Activated CD4-positive, alpha-beta T cell treated with anti-CD3 and anti-CD28 coated beads for 4 hours (primary cell): ENCODE measurements at places on chromosomes 3 and 15.

GRCh38 chr3:1808590-1808989 lies 290.1 kb upstream of the CNTN4 start:
- DNase-seq: no peak

DNA sequence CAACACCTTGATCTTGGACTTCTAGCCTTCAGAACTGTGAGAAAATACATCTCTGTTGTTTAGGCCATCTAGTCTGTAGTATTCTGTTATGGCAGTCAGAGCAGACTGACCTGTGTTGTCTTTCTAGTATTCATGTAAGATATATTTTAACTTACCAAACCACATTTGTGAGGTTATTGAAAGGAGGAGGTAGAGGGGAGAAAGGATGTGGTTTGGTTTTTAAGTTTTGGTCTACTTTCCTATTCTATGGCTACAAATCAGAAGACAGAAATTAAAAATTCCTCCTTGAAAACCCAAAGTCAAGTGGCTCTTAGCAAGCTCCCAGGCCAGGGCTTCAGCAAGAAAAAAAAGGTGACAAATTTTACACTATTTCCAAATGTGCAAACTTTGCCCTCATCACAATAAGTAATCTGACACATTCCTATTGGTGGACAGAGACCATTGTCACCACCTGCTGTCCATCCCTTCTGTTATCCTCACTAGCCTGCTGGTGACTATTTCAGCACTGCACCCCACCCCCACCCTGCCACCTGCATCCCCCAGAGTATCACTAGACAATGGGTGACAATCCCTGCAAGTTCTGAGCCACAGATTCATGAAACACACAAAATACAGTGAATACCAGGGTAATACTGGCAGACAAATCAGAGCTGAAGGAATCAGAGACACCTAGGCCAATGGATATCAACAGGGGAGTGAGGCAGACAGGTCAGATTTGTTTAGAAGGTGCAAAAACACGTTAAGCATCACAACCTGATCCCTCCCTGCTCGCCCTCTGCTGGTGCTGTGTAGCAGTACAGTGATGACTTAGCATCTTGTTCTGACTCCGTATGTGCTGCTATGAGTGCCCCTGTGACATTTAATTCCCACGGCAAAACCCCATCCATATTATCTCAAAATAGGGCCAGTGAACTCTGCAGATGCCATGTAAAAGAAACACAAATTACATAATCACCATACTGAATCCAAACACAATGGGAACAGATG lies 79.0 kb upstream of the DCLK3 start:
- peak; percentile 46 for DNase-seq

DNA sequence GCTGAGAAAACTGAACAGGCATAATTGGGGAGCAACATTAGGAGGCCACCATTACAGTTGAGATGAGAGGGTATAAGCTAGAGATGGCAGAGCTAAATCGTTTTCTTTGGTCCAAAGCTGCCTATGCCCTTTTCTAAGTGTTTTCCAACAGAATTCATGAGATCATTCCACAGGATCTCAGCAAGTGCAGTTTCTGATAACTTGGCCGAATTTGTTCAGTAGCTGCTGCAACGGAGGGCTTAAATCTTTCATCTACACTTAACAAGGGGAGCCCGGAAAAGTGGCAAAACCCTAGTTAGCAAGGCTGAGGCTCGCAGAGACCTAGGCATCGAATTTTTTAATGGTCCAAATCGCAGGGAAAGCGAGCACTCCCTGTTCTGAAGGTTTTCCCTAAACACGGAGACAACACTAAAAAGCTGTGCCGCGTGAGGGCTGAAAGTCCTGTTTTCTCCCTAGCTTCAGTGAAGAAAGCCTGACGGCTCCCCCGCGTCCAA lies 531 bp upstream of the BLOC1S6 start:
- DNase-seq: no peak

- no peak for DNase-seq
Measured at GRCh38 chr3:132987396-132987795, 50.8 kb upstream of the TMEM108 start.

DNA sequence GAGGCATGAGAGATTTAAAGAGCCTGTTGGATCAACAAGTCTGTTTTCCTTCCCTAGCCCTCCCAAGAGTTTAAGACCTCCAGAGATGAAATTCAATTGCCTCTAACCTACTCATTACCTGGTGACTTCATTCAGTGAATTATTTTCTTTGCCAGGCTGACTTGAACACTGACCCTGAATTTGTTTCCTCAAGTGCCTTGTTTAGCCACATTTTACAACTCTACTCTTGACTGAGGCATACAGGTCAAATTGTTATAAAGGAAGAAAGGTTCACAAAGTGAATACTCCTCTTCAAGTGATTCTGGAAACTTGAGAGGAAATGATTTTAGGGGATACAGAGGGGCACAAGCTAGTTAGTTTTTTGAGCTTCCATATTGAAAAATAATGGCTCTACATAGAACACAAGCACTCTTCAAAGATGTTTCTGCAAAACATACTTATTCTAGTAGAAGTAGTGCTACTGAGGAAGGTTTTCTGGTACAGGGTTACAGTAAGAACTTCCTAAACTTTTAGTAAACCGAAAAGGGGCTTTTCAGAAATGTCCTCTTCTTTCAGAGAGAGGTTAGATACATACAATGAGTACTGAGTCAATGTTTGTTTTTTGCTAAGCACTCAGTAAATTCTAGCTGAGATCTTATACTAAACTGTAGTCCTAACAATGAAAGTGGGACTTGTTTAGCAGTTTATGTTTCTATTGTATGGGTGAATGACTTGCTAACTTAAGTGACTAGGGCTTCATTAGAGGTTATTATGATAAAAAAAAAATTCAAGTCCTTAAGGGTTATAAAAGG lies 137.4 kb upstream of the SATB1 start:
- DNase-seq: no peak

DNA sequence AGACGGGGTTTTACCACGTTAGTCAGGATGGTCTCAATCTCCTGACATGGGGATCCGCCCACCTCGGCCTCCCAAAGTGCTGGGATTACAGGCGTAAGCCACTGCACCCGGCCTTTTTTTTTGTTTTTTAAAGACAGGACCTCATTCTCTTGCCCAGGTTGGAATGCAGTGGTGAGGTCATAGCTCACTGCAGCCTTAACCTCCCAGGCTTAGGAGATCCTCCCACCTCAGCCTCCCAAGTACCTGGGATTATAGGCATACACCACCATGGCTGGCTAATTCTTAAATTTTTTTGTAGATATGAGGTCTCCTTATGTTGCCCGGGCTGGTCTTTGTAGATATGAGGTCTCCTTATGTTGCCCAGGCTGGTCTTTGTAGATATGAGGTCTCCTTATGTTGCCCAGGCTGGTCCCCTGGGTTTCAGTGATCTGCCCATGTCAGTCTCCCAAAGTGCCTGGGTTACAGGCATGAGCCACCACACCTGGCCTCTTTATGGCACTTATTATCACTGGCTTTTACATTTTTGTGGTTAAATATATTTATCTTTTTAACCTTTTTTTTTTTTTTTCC lies 82.3 kb upstream of the RNU6-1 start:
- no peak for DNase-seq

GRCh38 chr15:72070817-72071447 lies 47.0 kb downstream of the MYO9A start:
- no peak for DNase-seq

DNA sequence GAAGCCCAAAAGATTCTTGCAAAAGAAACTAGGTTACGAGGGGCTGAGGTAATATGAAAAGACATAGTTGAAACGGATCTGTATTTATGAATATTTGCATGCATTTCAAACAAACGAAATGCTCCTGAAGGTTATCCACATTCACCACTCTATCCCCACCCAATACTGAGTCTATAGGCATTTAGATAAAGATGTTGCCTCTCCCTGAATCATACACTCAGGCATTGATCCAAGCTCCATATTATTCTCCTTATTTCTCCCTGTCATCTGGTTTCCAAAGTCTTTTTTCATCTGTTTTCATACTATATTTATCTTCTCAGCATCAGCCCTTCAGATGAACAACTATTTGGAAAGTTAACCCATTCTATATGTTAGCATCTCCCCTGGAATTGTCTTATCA lies 492.5 kb upstream of the TGFBR2 start:
- no peak for DNase-seq

GRCh38 chr15:57091636-57092035 lies 173.2 kb downstream of the TCF12 start:
- DNase-seq: no peak

GRCh38 chr15:69842851-69843250 lies 254.9 kb downstream of the TLE3 start:
- no peak for DNase-seq

DNA sequence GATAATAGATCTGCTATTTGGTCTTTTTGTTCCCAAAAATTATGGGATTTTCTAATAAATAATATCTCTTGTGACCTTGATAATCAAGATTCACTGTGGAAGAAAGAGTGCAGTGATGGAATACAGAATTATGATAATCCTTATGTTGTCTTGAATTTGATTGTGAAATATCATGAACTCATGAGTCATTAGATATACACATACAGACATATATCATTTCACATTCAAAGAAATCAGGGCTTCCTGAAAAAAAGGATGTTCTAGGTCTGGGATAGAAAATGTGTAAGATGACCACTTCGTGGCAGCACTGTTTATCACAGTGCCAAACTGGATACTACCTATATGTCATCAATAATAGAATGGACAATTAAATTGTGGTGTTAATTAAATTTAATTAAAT lies 97.7 kb downstream of the DPH6 start:
- DNase-seq: no peak

DNA sequence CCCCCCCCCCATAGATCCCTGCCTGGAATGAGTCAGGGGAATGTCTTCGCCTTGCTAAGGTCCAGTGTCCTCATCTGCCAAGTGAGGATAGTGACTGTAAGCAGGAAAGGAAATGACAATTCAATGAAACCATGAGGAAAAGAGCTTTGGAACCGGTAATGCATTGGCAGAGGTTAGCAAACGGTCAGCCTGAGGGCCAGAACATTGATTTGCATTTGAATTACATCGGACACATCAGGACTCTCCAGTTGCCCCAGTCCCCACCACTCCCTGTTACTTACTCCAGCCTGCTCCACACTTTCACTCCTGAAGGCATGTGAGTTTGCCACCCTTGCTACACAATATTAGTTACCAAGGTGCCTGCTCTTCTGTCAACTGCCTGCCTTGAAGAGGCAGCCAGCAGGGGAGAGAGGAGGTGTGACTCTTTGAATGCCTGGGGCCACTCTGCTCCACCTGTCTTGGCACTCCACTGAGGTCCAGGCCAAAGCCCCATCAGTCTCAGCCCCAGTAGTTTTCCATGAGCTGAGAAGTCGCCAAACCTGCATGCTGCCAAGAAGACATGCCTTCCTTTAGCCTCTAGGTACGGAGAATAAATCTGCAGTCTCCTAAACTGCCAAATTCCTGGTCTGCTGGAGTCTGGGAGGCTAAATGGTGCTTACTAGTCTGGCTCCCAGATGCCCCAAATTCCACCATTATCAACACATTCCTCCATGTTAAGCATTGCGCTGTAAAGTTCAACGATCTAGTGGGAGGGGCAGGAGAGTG lies 191.7 kb upstream of the TLE3 start:
- no peak for DNase-seq

DNA sequence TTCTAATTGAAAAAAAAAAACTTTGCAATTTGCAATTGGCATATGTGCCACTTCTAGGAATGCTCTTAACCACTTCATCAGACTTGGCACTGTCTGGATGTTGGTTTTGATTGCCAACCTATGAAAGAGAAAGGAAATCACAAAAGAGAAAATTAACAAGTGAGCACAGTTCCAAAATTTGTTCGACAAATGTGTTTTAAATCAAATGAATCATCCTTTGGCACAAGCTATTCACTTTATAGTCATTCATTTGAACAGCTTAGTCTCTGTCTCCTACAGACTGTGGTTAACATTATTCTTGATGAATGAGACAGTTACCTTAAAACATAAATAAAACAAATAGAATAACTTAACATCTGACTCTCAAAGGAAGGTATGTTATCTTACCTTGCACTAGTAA lies 265.0 kb downstream of the EPHA3 start:
- DNase-seq: no peak

DNA sequence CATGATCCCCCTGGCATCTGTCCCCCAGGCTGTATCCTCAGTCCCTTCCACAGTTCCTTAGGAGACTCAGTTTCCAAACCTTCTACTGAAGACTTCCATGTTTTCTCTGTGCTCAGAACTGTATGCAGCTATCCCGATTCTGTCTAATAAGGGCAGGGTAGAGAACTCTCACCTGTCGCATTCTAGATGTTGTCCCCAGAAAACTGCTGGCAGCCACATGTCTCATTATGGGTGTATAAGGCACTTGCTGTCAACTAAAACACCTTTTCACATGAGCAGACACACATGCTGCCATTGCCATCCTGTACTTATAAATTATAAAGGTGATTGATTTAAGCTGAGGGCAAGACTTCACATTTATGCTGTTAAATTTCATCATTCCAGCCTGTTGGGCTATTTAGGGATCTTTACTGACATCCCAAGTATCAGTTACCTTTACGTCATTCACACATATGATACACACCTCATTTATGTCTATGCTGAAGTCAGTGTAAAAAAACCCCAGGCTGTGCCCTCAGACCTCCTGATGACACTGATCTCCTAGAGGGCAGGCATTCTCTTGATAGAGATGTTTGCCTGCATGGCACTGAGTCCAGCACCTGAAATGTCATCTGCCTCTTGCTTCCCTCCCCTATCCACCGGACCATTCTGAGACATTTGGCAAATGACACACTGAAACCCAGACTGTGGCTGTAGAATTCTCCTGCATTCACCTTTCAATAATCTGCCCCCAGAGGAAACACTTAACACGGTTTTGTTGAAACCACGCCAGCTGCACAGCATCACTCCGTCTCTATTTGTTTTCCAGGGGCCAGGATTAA lies 35.8 kb downstream of the BTD start:
- DNase-seq: no peak

DNA sequence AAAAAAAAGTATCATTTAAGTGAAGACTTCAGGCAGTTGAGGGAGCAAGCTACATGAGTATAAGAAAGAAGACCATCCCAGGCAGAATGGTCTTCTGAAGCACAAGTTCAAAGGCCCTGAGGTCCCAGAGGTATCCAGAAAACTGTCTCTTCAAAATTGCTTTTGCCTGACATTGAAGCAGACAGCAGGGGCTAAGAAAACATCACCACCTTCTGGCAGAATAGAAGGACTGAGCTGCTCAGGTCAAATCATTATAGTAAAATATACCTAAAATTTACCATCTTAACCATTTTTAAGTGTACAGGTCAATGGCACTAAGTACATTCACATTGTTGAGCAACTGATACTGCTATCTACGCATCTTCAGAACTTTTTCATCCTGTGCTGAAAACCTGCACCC lies 16.4 kb downstream of the GPR160 start:
- DNase-seq: no peak

GRCh38 chr3:162165346-162165745 lies 668.7 kb downstream of the OTOL1 start:
- DNase-seq: no peak

- DNase-seq: no peak
Measured at GRCh38 chr3:90043287-90043686, 935.9 kb downstream of the EPHA3 start.

DNA sequence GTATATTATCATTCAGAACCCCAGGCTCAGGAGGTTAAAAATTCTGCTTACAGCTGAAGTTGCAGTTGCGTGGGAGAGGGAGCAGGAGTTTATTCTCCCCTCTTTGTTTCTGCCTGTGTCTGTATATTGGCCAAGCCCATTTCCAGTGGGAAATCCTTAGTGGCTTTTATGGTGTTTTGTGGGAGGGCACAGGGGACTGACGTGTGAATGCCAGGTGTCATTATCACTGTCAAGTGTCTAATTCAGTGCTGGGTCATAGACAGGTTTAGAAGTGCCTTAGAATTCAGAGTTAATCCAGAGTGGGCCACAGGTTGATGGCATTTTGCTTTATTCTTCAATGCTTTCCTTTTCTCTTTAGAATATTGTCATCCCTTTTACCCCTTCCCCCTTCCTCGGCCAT lies 33.4 kb downstream of the SLCO3A1 start:
- DNase-seq: no peak
